ENCODE measurements at places on chromosomes 1 and 21. TPM values are rescaled to one million over a fixed set of nuclear protein-coding genes. Genes with fewer than 3 reads are reported as not detected.

DNA sequence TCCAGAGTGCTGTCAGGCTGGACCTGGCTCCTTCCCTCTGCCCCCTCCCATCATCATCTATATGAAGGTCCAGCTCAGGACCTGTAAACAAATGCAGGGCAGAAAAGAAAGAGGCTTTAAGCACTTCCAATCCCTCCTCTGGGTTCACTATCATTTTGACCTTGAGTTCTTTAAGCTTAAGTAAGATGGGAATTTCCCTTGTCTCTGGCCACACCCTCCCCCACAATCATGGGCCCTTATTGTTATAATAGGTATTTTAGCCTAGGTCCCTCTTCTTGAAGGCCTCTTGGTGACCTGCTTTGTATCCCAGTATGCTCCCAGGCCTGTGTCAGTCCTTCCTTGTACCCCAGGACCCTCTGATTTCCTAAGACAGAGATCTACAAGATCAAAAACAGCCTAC is 45.1 kb upstream of the EPS15 start:
- H3K4me3 ChIP-seq = no peak overlapping the region
- peaks cover 15% of the 10 kb centered on the region for H3K4me1 ChIP-seq
- H3K27me3 ChIP-seq = no peaks in the 10 kb centered on the region
- no peak overlapping the region for H3K27ac ChIP-seq

DNA sequence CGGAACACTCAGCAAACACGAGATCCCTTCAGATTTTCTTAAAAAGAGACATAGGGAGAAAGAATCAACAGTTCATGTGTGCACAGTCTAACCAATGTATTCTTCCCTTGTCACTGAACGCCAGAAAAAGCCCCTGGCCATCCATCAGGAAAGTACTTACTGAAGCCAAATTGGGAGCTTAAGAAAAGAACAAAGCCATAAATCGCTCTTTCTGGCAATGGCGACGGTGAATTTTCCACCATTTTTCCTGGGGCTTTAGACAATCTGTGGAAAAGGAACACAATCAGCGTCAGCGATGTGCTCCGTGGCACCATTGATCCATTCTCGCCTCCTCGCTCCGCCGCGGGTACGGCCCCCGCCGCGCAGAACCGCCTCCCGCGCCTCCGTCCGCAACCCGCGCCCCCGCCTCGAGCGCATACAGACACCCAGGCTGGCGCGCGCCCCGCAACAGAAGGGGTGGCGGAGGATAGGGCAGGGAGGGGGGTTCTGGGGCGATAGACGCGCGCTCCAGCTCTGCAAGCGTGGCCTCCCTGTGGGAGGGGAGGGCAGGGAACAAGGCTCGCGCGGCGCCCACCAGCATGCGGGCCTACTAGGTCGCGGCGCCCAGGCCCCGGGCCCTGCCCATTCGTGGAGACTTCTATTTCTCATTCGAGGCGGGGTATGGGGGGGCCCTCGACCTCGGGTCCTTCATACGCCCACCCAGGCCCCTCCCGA is 440 bp downstream of the PIGP start:
- H3K27ac ChIP-seq = peak overlapping the region; percentile 96
- H3K27me3 ChIP-seq = no peaks in the 10 kb centered on the region
- H3K36me3 ChIP-seq = no peaks in the 10 kb centered on the region
- peak; percentile 85 for DNase-seq

- H3K36me3 ChIP-seq = peaks cover 8% of the 10 kb centered on the region
- H3K27me3 ChIP-seq = no peaks in the 10 kb centered on the region
- no peak overlapping the region for H3K4me3 ChIP-seq
- no peak overlapping the region for H3K27ac ChIP-seq
- peaks cover 14% of the 10 kb centered on the region for H3K4me1 ChIP-seq
- peak; percentile 11 for DNase-seq
Measured at GRCh38 chr1:28516518-28516956, 10.7 kb downstream of the RCC1 start.

Gene S100A7
- total RNA-seq = not detected

Gene MPZ
- total RNA-seq = 2.3 TPM

DNA sequence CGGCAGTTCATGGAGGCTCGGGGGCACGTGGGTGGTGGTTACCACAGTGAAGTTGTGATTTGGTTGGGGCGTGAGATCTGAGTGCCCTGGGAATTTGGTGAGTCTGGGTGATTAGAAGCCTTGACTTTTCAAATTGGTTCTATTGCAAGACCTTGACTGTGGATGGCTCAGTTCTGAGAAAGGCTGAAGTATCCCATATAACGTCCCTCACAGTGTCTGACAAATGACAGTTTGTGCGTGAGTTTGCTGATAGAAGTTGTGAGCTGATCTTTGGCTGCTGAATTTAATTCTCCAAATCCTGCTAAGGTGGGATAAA is 549 bp downstream of the MSH4 start:
- H3K4me3 ChIP-seq = no peak overlapping the region
- H3K4me1 ChIP-seq = no peaks in the 10 kb centered on the region
- no peaks in the 10 kb centered on the region for H3K27me3 ChIP-seq
- no peak for DNase-seq

DNA sequence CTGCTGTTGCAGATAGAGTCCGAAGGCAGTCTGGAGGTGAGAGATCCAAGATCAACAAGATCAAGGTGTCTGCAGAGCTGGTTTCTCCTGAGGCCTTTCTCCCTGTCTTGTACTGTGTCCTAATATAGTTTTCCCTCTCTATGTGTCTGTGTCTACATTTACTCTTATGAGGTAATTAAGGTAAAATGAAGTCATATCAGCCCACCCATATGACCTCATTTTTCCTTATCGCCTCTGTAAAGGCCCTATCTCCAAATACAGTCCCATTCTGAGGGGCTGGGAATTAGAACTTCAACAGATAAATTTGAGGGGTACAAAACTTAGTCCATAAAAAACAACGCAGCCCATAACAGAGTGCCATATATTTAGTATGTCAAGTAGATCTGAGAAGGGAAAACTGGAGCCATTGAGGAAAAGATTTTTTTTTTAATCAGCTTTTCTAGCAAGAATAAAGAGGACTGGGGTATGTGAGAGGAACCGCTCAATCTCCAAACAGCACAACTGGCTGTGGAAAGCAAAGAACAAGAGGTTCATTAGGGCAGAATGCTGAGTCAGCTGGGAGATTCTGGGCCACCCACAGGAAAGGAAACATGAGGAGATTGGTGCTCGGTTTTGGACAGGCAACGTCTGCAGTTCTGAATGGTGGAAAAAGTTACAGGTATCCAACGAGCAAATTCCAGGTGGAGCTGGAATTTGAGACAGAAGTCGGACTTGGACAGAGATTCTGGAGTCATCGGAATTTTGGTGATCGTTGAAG is 65.7 kb downstream of the MAP3K21 start:
- H3K4me1 ChIP-seq = no peaks in the 10 kb centered on the region
- H3K36me3 ChIP-seq = no peaks in the 10 kb centered on the region
- no peaks in the 10 kb centered on the region for H3K27me3 ChIP-seq
- H3K27ac ChIP-seq = no peak overlapping the region

Gene DPYD
- 7.5 TPM for total RNA-seq

DNA sequence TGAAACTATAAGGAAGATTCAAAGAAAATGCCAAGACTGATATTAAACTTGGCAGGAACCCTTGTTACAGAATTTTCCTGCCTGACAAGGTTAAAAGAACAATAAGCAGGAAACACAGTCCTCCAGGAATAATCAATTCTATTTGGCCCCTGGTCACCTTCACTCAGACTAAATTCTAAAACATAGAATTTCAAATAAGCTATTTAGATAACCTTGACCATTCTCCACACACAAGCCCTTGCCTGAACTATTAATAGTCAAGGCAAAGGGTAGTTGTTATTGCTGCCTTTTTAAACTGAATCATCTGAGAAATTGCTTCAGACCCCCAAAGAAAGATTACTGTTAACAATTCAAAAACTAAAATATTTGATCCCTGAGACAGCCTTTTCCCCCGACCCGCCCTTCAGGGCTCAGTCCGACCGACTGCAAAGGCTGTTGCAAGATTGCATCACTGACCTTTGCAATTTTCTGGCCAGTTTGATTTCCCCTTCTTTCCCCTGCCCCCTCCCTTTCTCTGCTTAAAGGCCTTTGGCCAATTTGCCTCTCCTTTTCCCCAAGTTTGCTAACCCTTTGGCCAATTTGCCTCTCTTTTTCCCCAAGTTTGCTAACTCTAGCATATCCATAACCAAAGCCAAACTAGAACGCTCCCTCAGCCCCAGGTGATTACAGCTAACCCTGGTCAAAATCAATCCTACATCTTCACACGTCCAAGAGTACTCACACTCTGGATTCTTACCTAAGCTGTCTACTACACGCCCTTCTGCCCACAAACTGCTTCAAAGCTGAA is 1.4 kb upstream of the G0S2 start:
- no peak overlapping the region for H3K4me3 ChIP-seq
- H3K36me3 ChIP-seq = no peaks in the 10 kb centered on the region
- H3K4me1 ChIP-seq = peaks cover 13% of the 10 kb centered on the region
- peaks cover 46% of the 10 kb centered on the region for H3K27me3 ChIP-seq
- no peak overlapping the region for H3K27ac ChIP-seq

Gene KRTAP25-1
- not detected for total RNA-seq

- H3K27ac ChIP-seq = no peak overlapping the region
- DNase-seq = no peak
- H3K4me1 ChIP-seq = no peaks in the 10 kb centered on the region
- peaks cover 25% of the 10 kb centered on the region for H3K36me3 ChIP-seq
- H3K27me3 ChIP-seq = no peaks in the 10 kb centered on the region
- no peak overlapping the region for H3K4me3 ChIP-seq
Measured at GRCh38 chr21:32604464-32604863, 7.7 kb downstream of the CFAP298 start.

Gene METTL25B
- total RNA-seq = 9.9 TPM

Gene GJA8
- not detected for total RNA-seq

Gene SLC35F3
- 0.38 TPM for total RNA-seq

Gene FYB2
- 0.26 TPM for total RNA-seq

- no peaks in the 10 kb centered on the region for H3K4me1 ChIP-seq
- H3K36me3 ChIP-seq = no peaks in the 10 kb centered on the region
- no peak overlapping the region for H3K27ac ChIP-seq
- H3K4me3 ChIP-seq = no peak overlapping the region
- peak; percentile 41 for DNase-seq
- no peaks in the 10 kb centered on the region for H3K27me3 ChIP-seq
Measured at GRCh38 chr1:31843506-31843905, 27.7 kb upstream of the SPOCD1 start.
